D721Med (cell line): ENCODE measurements at places on chromosomes 6 and 20.

DNA sequence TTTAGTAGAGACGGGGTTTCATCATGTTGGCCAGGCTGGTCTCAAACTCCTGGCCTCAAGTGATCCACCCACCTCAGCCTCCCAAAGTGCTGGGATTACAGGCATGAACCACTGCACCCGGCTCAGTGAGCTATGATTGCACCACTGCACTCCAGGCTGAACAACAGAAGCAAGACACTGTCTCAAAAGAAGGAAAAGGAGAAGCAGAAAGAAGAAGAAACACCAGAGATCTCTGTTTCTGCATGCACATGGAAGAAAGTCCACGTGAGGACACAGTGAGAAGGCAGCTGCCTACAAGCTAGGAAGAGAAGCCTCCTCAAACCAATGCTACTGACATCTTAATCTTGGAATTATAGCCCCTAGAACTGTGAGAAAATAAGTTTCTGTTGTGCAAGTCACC, 16.0 kb downstream of the ECT2L start:
- no peak for DNase-seq

DNA sequence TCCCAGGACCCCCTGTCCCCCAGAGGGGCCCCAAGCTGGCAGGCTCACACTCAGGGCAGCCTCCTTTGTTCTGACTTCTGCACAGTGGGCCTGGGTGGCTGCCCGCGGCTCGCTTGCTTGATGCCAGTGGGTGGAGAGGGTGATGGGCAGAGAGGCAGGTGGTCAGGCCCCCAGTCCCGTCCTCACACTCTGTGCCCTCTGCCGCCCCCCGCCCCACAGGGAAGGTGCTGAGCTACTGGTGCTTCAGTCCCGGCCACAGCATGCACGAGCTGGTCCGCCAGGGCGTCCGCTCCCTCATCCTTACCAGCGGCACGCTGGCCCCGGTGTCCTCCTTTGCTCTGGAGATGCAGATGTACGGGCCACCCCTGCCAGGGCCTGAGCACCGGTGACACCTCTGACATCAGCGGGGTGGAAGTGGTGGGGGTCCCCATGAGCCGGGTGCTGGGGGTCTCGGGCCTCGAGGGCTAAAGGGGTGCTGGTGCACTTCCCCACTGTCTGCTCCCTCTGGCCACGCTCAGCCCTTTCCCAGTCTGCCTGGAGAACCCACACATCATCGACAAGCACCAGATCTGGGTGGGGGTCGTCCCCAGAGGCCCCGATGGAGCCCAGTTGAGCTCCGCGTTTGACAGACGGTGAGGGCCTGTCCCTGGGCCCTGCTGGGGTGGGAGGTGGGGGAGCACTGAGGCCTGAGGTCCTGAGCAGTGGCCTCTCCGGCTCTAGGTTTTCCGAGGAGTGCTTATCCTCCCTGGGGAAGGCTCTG, 8.9 kb upstream of the TNFRSF6B start:
- no peak for DNase-seq

- DNase-seq = no peak
Measured at GRCh38 chr20:44750081-44750805, 4.6 kb downstream of the KCNK15 start.

GRCh38 chr6:41072836-41073202, at the start of gene NFYA:
Gene NFYA (plus strand): TSS chr6:41072974. CDS start chr6:41079090, 6,116 bp downstream.
- DNase-seq = peak; percentile 59

DNA sequence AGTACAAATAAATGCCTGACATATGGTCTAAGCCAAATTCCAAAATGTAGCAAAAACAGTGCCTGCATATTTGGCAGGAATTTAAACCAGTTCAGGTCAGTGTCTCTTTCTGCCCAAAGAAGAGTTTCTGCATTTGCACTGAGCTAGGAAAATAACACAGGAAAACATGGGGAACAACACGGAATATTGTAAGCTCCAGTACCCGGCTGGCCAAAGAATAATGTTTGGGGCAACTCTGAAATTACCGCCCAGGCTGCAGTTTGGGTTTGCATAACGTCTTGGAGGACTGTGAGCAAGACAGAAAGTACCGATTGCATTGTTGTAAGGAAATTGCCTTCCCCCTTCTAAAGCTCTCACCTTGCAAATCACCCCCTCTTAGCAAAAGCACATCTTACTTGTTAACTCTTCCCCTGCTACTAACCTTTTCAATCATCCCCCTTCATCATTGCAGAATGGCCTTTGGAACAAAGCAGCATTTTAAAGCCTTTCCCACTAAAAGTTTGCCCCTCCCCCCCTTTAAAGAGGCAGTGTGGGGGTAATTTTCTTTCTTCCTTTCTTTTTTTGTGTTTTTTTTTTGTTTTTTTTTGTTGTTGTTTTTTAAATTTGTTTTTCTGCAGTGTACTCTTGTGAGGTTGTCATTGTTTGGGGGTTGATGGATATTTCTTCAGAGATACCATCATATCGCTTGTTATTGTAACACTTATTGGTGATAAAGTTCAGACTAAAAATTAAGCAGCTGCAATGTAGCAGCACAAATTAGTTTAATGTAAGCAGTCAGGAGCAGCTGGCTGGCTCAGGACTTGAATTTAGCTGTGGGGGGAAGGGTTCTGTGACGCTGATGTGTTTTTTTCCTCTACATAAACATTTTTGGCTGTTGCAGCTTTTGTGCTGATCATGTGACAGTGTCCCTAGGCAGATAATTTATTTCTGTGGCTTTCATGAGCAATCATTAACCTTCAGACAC, 100.0 kb upstream of the CITED2 start:
- DNase-seq = no peak

DNA sequence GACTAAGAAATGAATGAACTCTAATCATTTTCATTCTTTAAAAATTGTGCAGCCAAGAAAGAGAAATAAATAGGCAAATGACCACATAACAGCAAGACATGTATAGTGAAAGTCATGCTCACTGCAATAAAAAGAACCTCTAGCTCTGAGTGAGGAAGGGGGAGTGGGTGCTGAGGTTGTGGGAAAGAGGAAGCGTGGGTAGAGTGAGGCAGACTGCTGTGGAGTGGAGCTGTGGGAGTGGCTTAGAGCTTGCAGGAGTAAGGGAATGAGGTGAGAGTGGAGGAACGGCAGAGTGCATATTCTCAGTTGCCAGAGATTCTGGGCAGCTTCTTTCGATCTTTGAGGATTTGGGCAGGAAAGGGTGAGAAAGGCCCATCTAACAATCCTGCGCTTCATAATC, 10.4 kb downstream of the DEFB129 start:
- DNase-seq = no peak

DNA sequence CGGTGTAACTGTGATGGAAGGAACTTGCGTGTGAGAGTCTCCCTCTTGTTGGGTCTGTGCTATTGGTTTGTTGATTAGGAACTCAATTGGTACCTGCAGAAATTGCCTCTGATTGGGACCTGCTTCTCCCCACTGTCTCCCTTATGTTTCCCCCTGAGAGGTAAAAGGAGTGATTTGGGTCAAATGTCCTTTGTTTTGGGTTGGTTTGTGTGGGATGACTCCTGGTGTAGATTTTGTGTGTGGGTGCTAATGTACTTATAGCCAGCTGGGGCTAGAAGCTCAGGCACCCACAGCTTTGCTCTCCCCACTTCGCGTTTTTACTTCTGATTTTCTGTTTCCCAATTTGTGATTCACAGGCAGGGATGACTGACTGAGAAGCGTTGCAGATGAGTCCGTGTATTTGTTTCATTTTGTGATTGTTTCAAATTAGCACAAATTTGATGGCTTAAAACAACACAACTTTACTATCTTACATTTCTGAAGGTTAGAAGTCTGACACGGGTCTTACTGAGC, 79.1 kb downstream of the UTRN start:
- DNase-seq = no peak

- no peak for DNase-seq
Measured at GRCh38 chr6:39339868-39340550, 17.5 kb upstream of the KCNK16 start.

GRCh38 chr6:128352366-128352765, 168.0 kb downstream of the PTPRK start:
- no peak for DNase-seq

GRCh38 chr20:23155141-23155590, 69.0 kb upstream of the CD93 start:
- no peak for DNase-seq

DNA sequence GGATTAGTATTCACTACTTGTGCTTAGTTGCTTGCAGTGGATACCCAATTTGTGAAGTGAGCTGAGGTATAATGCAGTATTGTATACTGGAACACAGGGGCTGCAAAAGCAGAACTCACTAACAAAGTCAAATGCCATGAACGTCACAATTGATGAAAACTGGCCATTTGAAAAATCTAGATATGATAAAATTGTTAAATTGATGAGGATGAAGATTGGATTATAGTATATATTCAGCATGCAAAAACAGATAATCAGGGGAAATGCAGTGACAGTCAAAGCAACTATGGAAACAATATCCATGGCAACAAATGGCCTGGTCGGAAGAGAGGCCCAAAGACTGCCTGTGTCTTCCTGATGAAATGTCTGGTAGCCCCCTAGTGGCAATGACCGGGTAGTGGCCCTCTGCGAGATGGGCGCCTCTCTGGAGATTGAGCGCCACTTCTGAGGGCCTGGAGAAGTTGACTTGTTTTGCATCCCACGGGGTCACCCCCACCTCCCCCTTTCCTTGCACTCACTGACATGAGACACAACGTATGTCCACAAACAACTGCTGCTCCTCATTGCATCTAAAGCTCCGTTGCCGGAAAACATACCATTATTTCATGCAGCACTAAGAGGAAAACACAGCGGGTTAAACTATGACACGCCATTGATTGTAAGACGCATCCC, 43.6 kb downstream of the C6orf15 start:
- DNase-seq = peak; percentile 63

GRCh38 chr6:53862662-53863462, 68.1 kb downstream of the LRRC1 start:
- no peak for DNase-seq

DNA sequence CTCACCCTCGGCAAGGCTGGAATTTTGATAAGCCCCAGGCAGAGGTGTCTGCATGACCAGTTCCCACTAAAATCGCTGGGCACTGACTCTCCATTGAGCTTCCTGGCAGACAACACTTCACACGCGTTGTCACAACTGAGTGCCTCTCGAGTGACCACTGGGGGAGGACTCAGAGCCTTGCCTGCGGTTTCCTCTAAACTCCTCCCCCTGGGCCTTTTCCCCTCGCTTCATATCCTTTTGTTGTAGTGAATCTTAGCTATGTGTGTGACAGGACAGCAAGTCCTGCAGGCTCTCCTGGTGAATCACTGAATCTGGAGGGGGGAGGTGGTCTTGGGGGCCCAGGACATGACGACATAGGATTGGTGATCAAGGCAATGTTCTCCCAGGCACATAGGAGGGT, 670.8 kb downstream of the PRKN start:
- DNase-seq = no peak

DNA sequence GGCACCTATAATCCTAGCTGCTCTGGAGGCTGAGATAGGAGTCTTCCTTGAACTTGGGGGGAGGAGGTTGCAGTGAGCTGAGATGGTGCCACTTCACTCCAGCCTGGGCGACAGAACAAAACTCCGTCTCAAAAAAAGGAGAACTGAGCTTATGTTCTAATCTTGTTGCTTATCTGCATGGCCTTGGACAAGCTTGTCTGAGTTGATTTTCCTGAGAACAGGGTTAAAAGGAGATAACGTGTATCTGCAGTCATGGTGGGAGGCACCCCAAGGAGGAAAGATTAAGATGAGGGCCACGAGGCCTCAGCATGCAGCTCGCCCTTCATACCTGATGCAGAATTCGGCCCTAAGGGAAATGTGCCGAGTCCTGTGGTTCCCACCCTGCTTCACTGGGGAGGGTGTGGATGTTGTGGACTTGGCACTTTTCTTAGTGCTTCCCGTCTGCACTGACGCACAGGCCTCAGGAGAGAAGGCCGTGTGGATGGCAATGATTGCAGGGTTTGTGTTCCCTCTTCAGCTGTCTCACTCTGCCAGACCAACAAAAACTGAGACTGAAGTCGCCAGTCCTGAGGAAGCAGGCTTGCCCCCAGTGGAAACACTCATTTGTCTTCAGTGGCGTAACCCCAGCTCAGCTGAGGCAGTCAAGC, 56.3 kb downstream of the EZR start:
- no peak for DNase-seq

DNA sequence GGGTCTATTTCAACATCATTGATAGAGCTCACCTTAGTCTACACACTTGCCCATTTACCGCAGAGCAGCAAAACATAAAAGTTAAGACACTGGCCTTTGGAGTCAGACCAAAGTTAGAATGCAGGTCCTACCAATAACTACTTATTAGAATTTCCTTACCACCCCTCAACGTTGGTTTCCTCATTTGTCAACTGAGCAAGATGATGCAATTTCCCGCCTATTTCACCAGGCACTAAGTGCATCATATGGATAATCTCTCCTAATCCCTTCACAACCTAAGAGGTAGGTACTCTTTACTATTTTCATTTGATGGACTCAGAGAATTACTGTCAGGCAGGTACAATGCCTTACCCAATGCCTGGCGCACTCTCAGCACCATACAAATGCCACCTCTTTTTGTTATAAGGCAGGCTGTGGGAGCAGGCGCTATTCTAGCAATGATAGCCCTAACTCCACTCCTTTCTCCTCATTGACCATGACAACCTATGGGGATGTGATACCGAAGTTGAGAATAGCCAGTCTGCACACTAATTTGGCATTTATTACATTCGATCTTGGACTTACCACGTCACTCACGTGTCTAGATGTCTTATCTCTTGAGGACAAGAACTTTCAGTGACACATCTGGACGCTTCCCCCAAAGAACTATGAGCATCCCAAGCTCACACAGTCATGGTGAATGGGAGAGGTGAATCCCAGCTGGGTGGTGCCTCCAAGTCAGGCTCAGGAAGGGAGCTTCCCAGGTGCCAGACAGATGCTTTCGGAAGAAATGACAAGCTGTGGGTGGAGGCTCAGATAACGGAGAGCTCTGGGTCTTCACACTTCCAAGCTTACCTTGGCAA, 128.1 kb upstream of the STMND1 start:
- DNase-seq = no peak

- no peak for DNase-seq
Measured at GRCh38 chr6:24469811-24470210, 19.6 kb downstream of the GPLD1 start.

GRCh38 chr6:141829566-141830360, 303.0 kb upstream of the GJE1 start:
- DNase-seq = no peak

- DNase-seq = no peak
Measured at GRCh38 chr6:33075208-33075567, 602 bp upstream of the HLA-DPB1 start.

GRCh38 chr6:149529650-149530049, 16.2 kb downstream of the PPIL4 start:
- DNase-seq = no peak

GRCh38 chr6:151288712-151289398, 49.1 kb downstream of the AKAP12 start:
- no peak for DNase-seq

GRCh38 chr6:1263039-1263849, 48.7 kb upstream of the FOXQ1 start:
- DNase-seq = no peak

GRCh38 chr6:3506751-3507383, 50.0 kb upstream of the SLC22A23 start:
- DNase-seq = no peak

GRCh38 chr6:121516331-121516730, 80.9 kb downstream of the GJA1 start:
- no peak for DNase-seq

DNA sequence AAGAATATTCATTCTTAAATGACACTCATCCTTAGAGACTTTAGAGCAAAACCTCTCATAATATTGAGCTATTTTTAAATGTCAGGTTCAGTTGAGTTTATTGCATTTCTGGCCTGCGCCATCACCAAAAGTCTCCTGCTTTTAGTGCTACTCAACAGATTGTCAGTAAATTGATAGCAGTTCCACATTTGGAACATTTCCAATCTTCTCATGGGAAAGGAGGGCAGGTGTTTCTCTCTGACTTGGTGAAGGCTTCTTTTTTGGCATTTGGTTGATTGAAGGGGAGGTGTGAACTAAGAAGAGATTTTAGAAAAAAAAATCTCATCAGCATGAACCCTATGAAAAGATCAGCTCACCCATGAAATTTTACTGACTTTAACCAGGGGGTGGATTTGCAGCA, 125.9 kb upstream of the INSM1 start:
- DNase-seq = no peak
